ENCODE measurements at places on chromosomes 3 and 15.

- no peak for DNase-seq
Measured at GRCh38 chr15:74829486-74829885, 3.1 kb downstream of the CPLX3 start.

DNA sequence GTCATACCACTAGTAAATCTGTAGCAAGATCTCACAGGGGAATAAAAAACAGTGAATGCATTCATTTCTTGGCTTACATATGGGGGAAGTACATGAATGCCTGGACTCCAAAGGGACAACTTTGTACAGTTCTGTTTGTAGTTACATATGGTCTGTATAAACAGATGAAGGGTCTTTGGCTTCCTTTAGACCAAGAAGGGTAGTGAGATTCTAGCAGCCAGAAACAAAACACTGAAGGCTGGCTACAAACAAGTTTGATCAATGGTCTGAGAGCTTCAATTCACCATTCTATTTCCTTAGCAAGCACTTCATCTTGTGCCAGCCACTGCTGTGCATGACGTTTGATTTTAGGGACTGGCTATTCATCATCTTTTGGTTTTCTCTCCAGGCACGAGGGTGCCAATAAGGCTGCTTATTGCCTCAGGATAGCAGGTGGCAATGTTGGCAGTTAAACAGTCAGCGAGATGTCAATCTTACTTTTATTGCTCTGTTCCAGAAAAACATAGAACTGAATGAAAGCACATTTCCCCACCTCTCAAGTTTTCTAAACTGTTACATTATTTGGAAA is 313.7 kb upstream of the COL8A1 start:
- no peak for DNase-seq

GRCh38 chr15:86237111-86237500 is 157.4 kb downstream of the AGBL1 start:
- no peak for DNase-seq

DNA sequence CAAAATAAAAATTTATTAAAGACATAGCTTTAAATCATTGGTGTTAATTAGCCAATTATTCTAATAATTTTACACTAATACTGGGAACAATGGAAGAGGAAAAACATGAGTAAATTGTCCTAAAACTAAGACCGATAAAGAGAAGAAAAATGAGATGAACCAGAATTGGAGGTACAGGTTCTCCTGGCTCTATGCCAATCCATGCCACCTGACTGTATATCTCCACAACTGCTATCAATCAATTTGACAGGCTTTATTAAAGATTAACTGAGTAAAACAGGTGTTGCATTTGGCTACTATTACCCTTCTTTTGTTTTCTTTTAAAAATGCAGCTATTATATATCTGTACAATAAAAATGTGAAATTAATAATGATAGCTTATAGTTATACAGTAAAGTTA is 850.0 kb downstream of the CADM2 start:
- no peak for DNase-seq

GRCh38 chr15:63487076-63487757 is 17.2 kb upstream of the USP3 start:
- DNase-seq, result peak; percentile 42

DNA sequence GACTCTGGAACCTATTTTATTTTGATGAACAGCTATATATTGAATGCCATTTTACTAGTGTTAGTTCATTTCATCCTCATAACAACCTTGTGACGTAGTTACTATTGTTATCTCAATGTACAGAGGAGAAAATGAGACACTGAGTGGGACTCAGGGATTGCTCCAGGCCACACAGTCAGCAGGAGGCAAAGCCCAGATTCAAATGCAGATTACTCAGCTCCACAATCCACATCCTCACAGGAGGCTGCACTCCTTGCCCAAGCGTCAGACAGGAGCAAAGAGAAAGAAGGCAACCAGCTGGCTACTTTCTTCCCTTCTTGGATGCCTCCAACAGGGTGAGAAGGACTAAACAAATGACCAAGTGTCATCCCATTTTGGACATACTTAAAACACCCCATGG is 92.0 kb upstream of the CCDC54 start:
- no peak for DNase-seq

DNA sequence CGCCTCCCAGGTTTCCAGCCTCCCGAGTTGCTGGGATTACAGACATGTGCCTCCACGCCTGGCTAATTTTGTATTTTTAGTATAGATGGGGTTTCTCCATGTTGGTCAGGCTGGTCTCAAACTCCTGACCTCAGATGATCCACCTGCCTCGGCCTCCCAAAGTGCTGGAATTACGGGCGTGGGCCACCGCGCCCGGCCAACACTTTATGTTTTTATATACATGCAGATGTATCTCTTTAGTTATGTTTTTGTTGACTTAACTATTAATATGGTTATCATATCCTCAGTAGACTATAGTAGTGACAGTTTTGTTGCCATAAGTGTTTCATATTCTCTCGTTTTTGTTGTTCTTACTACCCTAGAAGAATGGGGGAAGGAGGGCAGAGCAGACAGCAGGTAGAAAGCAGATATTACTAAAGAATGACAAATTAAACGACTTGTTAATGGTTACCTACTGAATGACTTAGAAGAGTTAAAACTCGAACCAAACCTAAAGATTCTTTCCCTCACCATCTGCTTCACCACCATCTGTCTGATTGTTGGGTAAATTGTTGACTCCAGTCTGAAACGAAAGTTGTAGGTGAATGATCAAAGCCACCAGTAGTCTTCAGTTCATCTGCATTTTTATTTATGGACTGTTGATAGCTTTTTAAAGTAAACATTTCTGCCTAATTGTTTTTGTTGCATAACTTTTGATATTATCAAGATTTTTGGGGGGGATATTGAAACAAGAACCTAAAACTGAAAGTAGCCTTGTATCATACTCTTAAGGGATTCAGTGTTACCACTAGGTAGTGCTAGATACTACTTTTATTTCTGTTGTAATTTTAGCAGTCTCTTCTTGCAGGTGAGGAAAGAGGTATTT is 89.3 kb downstream of the RASA2 start:
- DNase-seq, result no peak

DNA sequence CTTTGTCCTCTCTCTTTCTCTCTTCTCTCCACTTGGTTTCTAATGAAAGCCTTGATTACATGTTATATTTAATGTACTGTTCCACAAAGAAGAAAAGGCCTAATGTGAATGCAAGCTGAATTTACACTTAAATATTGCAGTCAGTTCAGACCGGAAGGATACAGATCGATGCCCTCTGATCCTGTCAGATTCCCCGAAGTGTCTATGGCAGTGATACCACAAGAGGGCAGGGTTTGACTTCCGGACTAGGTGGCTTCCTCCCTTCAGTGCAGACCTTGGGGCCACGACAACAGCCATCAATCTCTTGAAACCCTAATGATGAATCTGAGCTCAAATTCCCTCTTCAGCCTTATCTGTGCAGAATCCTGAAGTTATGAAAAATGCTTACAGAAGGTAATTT is 29.5 kb downstream of the AGTR1 start:
- peak; percentile 17 for DNase-seq

All from kidney glomerular epithelial cell (primary cell).